Anterior cingulate cortex (tissue), 58 donors: ENCODE measurements at places on chromosomes 2 and 18.

- DNase-seq, result peak; percentile 75
These were observed 62.2 kb upstream of the RTN4 start for GRCh38 chr2:55112229-55113031.

DNA sequence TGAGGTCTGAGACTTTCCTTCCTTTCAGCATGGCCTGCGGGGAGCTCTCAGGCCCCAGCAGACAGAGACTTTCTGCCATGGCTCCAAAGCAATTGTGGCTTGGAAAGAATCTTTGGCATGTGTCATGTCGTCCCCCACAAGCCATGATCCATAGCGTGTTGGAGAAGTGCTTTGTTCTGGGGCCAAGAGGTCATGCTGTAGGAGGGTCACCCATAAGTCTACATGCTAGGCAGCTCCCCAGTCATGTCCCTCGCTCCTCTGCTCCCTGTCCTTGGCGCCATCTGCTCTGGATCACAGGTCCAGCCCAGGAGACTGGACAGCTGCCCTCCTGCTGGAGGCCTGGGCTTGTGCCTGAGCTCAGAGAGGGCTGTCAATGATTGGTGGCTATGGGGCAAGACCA, 78.8 kb upstream of the LCLAT1 start:
- DNase-seq, result no peak

DNA sequence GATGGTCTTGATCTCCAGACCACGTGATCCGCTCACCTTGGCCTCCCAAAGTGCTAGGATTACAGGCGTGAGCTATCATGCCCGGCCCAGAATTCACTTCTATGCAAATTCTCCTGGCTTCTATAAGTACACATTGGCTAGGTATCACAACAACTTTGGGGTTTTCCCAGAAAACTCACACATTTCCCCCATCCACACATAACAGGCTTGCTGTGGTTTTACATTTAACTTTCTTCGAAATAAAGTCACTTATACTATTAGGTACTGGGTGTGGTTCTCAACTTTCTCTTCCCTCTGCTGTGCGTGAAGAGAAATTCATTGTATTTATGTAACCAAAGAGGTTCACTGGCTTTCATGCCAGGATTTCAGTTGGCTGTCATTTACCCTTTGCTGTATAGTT, 439.4 kb upstream of the CWC22 start:
- no peak for DNase-seq

DNA sequence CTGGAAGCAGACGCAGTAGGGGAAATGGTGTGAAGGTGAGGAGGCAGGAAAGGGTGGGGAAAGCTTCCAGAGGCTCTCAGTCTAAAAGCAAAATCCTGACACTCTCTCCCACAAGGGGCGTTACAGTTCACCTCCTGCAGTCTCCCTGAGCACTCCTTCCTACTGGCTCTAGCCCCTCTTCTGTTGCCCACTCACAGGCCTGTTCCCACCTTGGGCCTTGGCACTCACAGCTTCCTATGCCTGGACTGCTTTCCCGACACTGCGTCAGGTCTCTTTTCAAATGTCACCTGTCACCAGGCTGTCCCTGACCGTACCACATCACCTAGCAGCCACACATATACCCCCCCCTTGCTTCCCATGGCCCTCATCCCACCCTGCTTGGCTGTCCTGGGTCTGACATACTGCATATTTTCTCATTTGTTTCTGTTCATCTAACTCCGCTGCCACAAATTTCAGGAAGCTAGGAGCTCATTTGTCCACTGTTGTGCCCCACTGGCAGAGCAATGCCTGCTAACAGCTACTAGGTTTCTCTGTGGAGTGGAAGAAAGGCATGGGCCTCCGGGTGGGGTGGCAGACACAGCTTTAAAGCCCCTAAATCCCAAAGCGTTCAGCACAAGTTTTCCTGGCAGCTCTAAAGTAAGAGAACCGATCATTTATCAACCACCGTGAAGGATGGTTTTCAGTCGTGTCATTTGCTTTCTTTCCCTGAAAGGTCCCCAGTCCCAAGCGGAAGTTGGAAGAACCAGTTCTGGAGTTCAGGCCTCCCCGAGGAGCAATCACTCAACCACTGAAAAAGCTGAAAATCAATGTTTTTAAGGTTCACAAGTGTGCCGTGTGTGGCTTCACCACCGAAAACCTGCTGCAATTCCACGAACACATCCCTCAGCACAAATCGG, 118.8 kb downstream of the ZNF532 start:
- DNase-seq, result no peak

DNA sequence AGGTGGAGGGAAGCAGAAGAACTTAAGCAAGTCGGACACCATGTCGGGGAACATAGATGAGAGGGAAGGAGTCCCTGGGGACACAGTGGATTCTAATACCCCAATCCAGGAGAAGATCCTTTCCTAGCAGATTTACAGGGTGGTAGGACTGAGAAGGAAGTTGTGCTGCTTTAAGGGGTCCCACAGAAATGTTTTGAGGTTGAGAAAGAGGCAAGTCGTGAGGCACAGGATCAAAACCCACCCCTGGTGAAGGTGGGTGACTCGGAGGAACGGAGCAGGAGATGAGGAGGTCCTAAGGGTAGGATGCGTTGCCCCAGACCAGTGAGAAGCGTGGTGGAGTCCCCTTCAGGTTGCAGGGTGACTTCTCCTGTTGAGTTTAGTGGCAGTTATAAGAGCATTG, 32.7 kb downstream of the DCDC2C start:
- DNase-seq, result no peak

DNA sequence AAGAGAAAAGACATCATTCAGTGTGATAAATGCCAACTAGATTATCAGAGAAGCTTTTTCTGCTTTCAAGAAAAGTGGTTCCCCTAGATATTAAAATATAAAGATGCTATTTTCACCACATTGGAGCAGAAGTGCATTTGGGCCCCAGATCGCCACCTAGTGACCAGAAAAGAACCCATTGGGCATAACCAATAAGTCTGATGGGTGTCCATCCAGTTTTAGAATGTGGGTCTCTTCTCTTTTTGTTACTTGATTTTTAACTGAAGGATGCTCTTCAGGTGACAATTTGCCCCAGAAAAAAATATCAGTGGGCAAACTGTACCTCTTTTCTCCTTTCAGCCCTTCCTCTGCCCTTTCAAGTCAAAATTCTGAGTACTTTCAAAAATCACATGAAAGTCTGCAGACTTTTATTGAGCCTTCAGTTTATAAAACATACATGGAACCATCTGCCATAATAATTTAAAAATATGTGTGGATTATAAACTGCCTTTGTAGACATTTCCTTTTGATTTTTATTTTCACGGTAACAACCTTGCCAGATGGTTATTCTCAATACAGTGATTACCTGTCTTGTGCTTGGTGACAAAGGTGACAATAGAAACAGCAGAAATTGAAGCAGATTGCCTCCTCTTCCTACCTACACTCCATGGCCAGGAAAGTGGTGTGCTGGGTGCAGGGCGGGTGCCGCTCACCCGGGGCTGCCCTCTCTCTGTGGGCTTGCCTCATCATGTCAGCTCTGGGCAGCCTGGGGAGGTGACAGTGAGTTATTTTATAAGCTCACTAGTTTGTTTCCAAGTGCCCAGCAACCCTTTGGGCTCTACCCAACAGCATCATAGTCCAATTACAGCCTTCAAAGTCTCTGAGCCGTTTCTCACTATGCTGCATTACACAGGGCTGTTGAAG, 124.5 kb downstream of the DCDC2C start:
- DNase-seq, result no peak

DNA sequence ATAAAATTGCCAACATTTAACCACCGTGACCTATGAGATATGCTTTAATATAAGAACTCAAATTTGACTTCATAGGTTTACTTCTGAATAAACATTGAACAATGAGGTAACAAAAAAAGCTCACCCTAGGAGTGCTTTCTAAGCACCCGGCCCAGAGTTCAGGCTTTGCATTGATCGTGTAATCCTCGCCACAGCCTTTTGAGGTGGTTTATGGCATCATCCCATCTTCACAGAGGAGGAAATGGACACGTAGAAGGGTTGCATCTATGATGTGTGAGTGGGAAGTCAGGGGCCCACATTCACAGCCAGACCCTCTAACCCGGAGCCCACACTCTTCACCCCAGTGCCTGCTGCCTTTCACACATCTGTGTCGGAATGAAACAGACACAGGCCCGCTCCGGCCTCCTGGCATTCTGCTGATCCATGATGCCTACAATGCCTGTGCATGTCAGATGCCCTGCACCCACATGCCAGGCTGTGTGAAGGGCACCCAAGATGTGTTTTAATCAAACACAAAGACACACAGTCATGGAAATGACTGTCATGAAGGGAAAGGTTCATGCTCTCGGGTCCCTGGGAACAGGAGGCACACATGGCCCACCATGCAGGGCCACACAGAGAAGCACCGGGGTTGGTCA, 48.6 kb upstream of the RPL31 start:
- DNase-seq, result no peak

DNA sequence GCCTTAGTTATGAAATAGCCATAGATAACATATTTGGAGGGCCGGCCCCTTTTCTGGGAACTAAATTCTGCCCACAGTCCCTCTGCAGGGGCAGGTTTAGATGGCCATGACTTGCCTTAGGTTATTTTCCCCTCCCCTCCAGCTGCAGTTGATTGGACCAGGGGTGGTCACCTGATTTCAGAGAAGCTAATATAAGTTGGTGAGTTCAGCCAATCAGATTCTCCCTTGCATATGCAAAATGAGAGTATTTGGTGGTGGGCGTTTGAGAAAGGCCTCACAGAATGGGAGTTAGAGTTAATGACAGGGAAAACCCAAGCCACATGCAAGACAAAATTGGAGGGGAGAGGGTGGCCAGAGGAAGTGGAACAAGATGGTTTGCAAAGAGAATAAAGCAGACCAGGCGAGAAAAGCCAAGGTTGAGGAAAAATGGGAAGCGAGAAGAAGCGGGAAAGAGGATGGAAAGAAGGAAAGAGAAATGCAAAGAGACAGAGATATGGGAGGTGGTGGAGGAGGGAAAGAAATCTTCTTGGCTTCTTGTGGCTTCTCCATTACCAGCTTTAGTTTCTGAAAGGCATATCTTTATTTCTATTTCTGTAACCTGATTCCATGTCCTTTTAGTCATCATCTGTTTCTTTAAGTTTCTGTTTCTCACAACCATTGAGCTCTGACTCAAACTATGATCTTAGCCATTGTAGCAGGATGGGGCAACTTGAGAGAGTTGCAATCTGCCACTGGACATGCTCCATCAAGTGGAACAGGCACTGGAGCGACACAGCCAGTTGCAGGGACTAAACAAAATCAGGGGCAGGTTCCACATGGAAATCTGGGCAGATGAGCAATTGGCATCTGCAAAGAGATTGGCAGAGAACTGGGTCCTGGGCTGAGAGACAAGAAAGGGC, 108.1 kb upstream of the SIX3 start:
- DNase-seq, result no peak
